Stimulated activated CD4-positive, alpha-beta T cell treated with anti-CD3 and anti-CD28 coated beads, Interleukin-1b, Interleukin-23, amount 100 ng/mL, for 1 hour (primary cell): ENCODE measurements at places on chromosomes 2 and 18.

GRCh38 chr2:1514391-1515072, 101.3 kb downstream of the TPO start:
- no peak for DNase-seq

DNA sequence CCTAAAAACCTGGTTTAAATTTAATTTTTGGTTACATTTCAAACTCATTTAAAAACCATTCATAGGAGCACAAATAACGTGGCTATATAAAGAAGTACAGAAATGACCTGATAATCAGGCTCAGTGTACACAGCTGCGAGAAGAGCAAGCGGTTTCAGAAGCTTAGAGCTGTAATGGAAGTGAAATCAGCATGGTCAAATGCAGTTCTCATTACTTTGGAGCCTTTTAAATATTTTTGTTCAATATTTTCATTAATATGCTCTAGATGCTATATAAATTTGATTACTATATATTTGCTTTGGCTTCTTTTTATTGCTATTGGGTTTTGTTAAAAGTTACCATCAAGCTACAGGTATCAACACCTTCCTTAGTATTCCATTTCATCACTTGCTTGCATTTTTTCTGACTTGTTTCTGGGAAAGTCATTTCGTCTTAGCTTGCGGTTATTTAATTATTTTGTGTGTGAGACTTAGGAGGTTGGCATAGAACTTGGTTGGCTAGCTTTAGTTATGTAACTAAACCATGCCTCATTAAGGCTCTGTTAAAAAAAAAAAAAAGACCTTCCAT, 58.7 kb downstream of the AFTPH start:
- DNase-seq: no peak

GRCh38 chr2:139685090-139685983, 905.1 kb upstream of the NXPH2 start:
- no peak for DNase-seq

- DNase-seq: no peak
Measured at GRCh38 chr2:102060047-102060446, 68.3 kb downstream of the IL1R2 start.

GRCh38 chr2:201575971-201576370, 67.3 kb downstream of the TMEM237 start:
- no peak for DNase-seq

DNA sequence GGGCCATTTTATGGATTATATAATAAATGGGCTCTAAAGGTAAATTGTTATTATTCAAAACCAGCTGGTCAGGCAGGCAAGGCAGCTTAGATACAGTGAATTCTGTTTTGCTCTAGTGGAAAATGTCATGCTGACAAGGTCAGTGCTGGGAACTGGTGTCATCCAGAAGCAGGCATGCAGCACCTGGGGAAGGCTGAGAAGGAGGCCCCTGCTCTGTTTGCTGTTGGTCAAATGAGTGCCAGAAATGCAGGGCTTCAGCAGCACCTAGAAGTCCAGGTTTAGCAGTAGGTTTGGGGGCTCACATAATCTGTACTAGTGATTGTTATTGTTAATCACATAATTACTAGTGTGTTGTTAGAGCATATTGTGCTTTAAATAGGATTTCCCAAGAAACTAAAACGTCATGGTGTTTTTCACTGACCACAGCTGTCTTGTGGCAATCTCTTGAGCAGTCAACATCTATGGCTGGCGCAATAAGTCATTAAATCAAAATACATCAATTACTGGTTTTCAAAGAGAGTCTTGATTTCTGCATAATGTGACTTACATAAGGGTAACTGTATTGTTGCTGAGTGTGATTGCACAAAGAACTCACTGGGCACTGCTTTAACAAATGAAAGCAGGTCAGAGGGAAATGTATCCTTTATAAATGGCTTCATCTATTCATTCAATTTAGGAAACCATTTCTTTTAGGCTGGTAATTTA, 99.1 kb downstream of the MYO3B start:
- no peak for DNase-seq

DNA sequence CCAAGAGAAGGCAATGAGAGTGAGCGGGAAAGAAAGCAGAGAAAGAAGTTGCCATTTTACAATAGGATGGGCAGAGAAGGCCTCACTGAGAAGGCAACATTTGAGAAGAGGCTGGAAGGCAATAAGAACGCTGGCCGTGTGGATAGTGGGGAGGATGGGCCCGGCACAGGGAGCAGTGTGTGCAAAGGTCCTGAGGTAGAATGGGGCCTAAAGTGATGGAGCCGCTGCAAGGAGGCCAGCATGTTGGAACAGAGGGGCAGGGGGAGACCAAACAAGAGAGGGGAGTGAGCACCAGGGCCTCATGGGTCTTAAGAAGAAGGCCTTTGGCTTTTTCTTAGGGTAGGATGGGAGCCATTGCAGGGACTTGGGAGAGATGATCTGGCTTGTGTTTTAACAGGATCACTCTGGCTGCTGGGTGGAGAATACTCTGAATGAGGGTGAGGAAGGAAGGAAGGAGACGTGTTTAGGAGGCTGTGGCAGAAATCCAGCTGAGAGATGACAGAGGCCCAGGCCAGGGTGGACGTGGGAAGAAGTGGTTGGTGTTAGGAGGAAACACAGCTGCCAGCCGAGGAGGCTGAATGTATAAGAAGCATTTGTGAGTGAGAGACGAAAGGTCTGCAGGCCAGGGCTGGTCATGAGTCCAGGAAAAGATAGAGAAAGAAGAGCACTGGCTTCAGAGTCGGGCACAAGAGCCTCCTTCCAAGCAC, 159.8 kb downstream of the KLHL29 start:
- DNase-seq: no peak

- no peak for DNase-seq
Measured at GRCh38 chr2:196242131-196242620, 70.8 kb upstream of the STK17B start.

DNA sequence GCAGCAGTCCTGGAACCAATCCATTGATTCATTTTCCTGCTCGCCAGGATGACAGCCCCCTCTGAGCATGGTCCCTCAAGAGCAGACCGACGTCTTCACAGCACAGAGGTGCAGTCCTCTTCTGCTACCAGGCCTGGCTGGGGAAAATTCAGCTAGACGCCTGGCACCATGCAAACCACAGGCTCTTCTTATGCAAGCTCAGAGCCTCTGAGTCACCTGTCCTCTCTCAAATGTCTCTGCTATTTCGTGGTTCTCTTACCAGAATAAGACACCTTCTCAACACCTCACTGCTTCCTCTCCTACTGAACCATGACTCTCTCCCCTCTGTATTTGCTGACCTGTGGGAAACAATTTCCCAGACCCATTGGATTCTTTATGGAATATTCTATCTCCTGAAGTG, 79.8 kb upstream of the CYRIA start:
- DNase-seq: no peak

DNA sequence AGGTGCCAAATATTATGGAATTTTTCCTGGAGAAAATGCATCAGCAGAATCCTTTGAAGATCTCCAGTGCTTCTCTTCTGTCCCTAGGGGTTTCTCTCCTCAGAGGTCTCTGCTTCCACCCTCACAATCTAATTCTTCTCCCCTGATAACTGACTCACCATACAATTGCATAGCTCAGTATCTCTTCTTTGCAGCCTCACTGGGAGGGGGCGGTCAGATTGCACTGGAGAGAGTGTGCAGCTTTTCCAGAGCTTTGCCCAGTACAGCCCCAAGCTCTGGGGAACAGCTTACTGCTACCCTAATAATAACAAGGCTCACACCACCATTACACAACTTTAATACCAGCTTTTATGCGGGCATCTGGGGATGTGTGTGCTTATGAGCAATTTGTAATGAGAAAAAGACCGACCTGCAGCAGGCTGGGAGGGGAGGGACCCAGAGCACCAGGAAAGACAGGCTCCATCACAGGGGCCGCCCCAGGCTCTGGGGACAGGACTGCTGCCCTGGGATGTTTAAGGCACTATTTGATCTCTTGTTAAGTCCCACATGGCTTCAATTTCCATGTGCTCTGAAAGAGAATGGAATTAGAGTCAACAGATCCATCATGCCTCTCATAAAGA, 276.6 kb upstream of the SIX2 start:
- DNase-seq: no peak

DNA sequence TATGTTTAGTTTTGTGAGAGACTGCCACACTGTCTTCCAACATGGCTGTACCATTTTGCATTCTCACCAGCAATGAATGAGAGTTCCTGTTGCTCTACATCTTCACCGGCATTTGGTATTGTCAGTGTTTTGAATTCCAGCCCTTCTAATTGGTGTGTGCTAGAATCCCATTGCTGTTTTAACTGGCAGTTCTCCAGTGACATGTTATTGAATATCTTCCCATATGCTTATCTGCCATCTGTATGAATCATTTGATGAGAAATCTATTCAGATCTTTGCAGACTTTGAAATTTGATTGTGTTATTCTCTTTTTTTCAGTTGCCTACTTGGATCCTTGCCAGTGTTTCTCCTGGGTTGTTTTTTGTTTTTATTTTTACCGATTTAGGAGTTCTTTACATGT, 99.0 kb downstream of the SNTG2 start:
- no peak for DNase-seq

DNA sequence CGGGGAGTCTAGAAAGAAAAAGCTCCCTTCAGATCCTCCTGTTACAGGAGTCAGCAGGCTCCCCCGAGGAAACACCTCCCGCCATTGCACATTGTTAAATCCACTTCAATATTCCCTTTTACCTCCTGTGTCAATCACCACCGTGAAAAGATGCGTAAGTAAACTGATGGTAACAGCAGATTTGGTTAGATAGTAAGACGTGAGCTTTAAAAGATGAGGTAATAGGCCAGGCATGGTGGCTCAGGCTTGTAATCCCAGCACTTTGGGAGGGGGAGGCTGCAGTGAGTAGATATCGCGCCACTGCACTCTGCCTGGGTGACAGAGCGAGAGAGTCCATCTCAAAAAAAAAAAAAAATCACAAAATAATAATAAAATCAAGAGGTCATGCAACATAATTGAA, 15.2 kb upstream of the NCL start:
- no peak for DNase-seq

DNA sequence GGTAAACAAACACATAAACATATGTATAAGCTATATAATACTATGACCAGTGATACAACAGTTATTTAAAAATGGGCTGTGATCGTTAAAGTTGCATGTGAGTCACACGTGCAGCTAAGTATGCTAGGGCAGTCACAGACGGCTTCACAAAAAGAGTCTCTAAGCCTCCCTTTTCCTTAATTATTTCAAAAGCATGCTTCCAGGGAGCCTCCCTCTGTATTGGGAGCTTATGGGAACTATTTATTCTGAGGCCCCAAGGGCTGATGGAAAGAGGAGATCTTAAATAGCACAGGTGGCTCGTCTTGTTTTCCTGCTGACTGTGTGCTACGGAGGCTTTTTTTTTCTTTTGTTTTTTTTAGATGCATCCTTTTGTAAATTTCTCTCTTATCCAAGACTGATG, 94.3 kb downstream of the ADCYAP1 start:
- no peak for DNase-seq

GRCh38 chr18:50453014-50453680, 78.3 kb downstream of the SKA1 start:
- no peak for DNase-seq

- no peak for DNase-seq
Measured at GRCh38 chr2:149370061-149370775, 39.8 kb downstream of the LYPD6 start.

- no peak for DNase-seq
Measured at GRCh38 chr2:46813680-46814079, 101.9 kb downstream of the MCFD2 start.

DNA sequence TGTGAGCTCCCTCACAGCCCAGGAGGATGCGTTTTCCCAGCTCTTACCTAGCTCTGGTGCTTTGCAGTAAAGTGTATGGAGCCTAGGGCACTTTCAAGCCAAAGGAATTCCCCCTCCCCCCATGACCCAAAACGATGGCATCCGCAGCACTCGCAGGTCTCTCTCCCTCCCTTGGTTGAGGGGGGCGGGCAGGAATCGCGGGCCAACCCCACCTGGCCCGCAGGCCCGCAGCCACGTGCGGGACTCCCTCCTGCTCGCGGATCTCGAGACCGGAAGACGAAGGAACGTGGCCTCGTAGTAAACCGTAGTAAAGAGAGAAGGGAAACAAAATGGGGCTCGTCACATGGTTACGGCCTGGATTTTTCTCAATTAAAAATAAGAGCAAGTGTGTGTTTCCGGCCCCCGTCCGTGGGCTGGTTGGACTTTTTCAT, 8.5 kb downstream of the IRS1 start:
- DNase-seq: no peak

GRCh38 chr2:64904413-64905329, 84.5 kb upstream of the SLC1A4 start:
- no peak for DNase-seq

DNA sequence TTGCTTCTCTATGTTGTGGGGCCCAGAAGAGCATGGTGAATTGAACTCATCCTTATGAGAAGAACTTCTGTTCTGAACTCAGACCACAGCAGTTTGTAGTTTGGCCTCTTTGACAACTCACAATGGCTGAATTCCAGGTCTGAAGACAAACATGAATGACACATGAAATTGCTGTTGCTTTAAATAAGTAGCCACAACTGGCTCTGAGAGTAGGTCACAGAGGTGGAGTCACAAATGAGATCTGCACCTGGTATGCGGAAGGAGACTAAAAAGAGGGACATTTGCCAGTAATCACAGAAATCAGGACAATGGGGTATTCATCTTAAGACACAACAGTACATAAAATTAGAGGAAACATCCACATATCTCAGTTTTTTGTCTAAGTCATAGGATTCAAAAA, 290.3 kb upstream of the MMADHC start:
- no peak for DNase-seq

DNA sequence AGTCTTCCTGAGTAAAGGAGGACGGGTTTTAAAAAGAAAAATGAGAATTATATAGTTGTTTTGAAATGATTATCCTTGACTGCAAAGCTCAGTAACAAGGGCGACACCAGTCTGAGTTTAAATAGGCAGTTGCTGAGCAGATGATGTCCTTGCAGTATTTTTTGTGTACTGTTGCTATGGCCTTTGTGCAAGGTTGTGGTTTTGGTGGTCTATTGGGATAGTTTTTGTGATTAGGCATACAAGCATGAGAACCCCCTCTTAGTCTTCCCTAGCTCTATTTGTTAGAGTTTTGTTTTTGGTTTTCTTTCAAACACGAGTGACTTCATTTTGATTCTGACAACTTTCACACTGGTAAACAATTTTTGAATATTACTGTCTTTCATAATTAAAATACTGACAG, 64.1 kb downstream of the TAF4B start:
- no peak for DNase-seq

DNA sequence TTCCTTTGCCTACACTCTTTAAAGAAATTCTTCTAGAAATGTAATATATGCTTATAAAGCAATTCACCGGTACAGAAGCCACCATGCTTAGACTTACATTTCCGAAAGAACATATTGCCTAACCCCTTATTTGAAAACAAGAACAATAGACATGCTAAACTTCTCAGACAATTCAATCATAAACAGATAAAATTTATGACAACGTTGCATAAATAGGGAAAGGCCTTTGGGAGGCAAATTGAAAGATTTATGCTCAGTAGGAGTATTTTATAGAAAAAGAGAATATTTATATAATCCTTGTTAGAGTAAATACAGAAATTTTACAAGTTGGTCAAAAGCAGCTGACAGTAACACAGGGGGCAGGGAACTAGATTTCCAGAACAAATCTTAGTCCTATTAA, 16.2 kb upstream of the MEP1B start:
- no peak for DNase-seq

GRCh38 chr2:188527141-188527540, 235.5 kb downstream of the GULP1 start:
- DNase-seq: no peak

- no peak for DNase-seq
Measured at GRCh38 chr2:36338124-36338826, 17.3 kb upstream of the CRIM1 start.
